Activated CD8-positive, alpha-beta memory T cell treated with anti-CD3 and anti-CD28 coated beads, Interleukin-2, amount 10 ng/mL, durations not matched to agents 7 days and 5 days (primary cell): ENCODE measurements at places on chromosomes 3 and 15. TPM values are rescaled to one million over a fixed set of nuclear protein-coding genes. Genes with fewer than 3 reads are reported as not detected.

DNA sequence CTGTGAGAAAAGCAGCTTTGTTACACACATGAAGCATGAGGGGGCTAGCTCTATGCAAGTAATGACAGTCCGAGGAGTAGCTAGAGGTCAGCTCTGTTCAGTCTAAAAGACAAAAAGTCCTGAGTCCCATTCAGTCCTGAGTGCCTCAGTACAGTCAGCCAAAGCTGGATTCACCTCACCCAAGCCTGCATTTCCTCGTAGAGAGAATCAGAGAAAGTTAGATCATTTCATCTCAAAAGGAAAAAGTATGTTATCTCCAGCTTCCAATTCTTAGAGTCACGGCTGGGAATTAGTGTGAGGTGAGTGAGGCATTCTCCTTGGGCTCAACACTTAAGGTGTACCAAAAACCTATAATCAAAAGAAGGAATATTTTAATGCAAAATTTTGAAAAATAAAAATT lies 5.9 kb upstream of the ACP3 start:
- H3K36me3 ChIP-seq, result no peaks in the 10 kb centered on the region
- DNase-seq, result no peak
- H3K27ac ChIP-seq, result no peak overlapping the region

DNA sequence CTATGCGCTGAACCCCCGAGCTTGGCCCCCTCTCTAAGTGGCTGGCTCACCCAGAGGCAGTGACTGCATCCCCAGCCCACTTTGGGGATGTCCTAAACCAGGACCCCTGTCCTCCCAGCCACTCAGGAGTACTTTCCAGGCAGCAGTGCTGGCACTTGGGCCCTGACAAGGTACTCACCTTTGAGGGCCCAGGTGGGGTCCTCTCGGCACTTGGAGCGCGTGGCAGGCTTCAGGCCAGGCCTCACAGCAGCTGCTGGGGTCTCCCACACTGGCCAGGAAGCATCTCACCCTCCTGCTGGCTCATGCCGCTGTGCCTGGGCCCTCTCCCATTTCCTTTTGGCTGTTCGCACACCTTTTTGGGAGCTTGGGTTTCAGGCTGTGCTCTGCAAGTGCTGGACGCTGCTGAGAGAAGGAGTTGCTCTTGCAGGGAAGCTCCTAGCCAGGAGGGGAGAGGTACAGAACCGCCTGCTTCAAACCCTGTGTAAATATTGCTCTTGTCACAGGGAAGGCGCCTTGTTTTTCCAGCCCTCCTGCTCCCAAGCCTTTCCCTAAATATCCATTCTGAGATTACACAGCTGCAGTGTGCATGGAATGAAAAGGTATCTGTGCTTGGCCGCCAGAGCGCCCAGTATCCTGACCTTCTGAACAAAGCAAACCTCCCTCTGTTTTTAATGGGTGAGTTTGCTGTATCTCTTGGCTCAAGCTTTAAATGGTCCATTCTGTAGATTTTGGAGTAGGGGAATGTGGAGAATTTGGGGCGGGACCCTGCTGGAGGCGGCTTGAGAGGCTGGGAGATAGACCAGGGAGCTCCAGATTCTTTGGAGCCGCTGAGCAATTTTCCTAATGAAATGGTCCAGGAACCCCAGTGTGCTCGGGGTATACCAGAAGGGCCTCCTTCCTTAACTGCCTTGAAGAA lies 45.6 kb downstream of the DNASE1L3 start:
- no peak overlapping the region for H3K4me3 ChIP-seq
- no peaks in the 10 kb centered on the region for H3K36me3 ChIP-seq
- H3K27ac ChIP-seq, result no peak overlapping the region
- peaks cover 9% of the 10 kb centered on the region for H3K4me1 ChIP-seq

DNA sequence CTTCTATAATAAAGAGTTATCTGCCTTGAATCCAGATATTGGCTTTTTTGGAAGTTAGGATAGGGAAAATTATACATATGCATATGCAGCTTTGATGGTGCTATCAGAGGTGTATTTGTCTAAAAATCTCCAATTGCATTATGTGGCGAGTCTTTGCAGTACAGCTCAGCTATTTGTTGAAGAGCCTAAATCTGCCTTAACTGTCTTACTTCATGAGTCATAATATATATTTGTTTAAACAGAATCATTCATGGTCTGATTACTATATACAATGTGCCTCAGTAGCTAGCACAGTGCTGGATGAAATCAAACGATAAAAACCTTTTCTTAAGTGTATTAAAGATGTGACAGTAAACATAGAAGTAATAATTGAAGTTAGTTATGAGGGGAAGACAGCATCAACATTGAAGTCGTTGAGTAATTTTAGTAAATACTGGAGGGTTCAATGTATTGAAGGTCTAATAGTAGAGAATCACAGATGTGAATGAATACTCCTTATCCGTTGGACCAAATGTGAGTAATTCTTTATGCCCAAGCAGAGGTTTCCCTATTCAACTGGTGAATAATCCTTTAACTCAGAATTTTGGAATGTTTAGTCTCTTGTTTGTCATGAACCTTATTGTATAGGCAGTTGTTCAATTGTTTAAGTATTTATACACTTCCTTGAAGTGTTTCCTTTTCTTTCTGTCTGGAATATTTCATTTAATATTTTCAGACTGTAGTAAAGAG lies 74.8 kb upstream of the NAALADL2 start:
- H3K4me3 ChIP-seq, result no peak overlapping the region
- no peaks in the 10 kb centered on the region for H3K4me1 ChIP-seq
- no peak for DNase-seq
- H3K27me3 ChIP-seq, result no peaks in the 10 kb centered on the region
- no peak overlapping the region for H3K27ac ChIP-seq
- no peaks in the 10 kb centered on the region for H3K36me3 ChIP-seq

- H3K27me3 ChIP-seq, result peaks cover 15% of the 10 kb centered on the region
- no peak overlapping the region for H3K4me3 ChIP-seq
- no peaks in the 10 kb centered on the region for H3K36me3 ChIP-seq
- peaks cover 16% of the 10 kb centered on the region for H3K4me1 ChIP-seq
- no peak for DNase-seq
Observed at GRCh38 chr3:183182732-183183610, 20.4 kb upstream of the LAMP3 start.

- H3K36me3 ChIP-seq, result no peaks in the 10 kb centered on the region
- no peak for DNase-seq
- no peak overlapping the region for H3K27ac ChIP-seq
- H3K4me3 ChIP-seq, result no peak overlapping the region
- no peaks in the 10 kb centered on the region for H3K4me1 ChIP-seq
Observed at GRCh38 chr15:39273717-39274411, 307.0 kb upstream of the THBS1 start.

The SETMAR gene
- 10.0 TPM for total RNA-seq

The LMAN1L gene
- total RNA-seq, result not detected

The TMEM207 gene
- total RNA-seq, result not detected
